GM23248 (cell line): ENCODE measurements at places on chromosomes 2 and 18.

DNA sequence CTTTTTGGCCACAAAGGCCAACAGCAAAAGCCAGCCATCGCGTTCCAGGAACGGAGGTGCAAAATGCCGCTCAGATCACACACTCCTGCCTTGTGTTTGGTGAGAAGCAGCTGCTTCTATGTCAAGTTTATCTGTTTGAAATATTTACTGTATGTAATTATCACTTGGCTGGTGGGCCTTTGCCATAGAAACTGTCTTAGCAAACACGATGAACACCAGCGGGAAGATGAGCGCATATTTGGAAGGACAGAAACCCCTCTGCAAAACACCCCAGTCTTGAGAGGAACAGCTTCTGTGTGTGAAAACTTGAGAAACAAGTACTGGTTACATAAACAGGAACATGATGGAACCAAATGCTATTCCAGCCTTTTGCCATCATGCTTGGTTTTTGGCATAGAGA is 59.7 kb downstream of the SCG2 start:
- DNase-seq: no peak

DNA sequence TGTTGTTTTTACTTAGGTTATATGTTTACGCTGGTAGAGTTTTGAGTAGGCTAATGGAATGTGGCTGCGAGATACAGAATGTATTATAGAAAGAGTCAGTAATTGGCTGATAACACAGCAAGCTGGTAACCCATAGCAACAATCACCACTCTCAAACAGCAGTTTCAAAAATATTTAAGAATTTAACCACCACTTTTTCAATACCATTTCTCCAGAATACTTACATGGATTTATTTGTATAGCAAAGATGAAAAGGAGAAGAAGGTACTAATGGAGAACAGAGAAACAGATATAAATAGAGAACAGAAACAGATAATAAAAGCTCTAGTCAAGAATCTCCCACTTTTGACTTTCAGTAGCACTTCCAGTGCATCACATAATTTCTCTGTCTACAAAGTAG is 188.3 kb upstream of the SLC39A10 start:
- DNase-seq: no peak

- DNase-seq: peak; percentile 76
Observed at GRCh38 chr2:43251171-43251731, 24.8 kb upstream of the ZFP36L2 start.

DNA sequence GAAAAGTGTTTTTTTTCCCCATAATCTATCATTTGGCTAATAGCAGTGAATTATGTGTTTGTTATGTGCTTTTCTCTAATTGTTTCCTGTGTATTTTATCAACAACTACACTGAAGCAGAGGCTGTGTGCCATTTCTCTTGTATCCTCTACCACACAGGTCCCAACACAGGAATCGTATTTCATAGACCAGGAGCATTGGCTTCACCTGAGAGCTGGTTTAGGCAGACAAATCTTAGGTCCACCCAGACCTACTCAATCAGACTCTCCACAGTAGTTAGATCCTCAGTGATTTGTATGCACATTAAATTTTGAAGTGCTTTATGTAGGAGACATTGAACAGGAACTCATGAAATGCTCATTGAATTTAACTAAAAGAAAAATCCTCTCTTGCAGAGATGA is 109.2 kb downstream of the FSHR start:
- no peak for DNase-seq

DNA sequence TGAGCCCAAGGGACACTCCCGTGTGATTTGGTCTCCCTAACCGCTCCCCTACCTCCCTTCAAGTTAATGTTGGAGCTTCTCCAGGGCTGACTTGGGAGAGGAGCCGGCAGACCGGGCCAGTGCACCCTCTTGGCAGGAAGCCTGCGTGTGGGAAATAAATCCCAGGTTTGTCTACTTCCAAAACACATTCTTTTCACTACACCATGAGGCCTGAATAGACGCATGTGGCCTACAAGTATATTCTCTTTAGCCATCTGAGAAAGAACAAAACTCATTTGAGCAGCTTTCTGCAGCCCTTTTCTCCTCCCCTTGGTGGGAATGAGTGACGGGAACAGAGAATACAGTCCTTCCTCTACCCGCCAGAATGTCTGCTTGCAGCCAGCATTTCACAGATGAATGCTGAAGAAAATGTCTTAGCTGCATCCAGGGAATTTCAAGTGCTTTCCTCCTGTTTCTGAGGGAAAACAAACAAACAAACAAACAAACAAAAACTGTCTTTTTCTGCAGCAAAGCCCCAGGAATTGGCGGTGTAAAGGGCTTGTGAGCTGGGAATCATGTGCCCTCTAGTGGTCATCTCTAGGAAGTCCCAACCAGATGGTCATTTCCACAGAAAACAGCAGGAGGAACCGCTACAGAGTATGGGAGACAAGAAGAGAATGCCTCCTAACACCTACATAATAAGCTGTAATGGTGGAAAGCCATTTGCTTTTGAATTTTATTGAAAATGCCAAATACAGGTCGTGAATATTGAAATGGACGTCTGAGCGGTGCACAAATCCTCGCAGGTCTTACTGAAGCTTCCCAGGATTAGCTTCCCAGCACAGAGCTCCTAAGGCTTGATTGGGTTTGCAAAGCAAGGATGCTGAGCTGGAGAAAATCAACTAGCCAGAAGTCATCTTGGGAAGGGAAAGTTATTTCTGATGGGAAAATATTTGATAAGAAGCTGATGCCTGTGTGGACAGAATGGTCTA is 41.2 kb upstream of the DAPL1 start:
- peak; percentile 79 for DNase-seq

DNA sequence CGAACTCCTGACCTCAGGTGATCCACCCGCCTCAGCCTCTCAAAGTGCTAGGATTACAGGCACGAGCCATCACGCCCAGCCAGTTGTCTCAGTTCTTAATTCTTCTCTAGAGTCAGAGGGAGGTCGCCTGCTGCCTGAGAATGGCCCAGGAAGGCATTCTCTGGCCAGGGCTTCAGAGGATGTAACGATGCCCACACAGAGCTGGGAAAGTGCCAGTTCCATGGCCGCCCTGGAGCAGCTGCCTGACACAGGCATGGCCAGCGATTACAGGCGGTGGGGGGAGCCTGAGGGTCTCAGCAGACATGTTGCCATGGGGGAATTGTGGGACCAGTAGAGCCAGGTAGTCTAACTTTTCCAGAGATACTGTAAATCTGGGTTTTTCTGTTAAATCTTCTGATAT is 25.6 kb upstream of the DNMT3A start:
- no peak for DNase-seq

DNA sequence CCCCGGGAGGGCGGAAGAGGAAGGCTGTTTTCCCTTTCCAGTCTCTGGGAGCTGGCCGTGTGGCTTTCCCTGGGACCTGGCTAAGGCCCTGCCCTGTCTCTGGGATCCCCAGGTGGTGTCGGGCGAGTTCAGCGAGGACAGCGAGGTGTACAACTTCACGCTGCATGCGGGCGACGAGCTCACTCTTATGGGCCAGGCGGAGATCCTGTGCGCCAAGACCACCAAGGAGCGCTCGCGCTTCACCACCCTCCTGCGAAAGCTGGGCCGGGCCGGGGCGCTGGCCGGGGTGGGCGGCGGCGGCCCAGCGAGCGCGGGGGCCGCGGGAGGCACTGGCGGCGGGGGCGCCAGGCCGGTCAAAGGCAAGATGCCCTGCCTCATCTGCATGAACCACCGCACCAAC is 11.2 kb downstream of the GAREM2 start:
- no peak for DNase-seq

GRCh38 chr2:6401301-6401700 is 464.4 kb downstream of the CMPK2 start:
- peak; percentile 43 for DNase-seq

DNA sequence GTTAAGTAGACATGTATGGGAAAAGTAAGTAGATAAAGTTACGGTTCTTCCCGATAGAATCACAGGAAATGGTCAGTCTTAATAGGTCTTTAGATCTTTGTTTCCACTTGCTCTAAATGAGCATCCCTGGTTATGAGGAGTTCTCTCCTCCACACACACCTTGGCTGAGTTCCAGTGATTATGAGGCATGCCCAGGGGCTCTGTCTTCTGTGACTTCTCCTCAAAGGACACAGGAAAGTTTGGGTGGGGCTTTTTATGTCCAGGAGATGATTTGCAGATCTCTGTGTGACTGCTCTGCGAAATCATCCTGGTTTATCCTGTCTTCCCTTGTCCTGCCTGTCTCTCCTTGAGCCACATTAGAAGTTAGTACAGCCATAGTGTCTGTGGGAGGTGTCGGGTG is 83.9 kb upstream of the EML6 start:
- DNase-seq: peak; percentile 46

- peak; percentile 98 for DNase-seq
Observed at GRCh38 chr2:85327822-85328617, at the start of gene TGOLN2. Gene TGOLN2 (minus strand): TSS chr2:85327989. CDS start chr2:85327962, 27 bp downstream.

GRCh38 chr2:40434731-40435271 is 17.1 kb downstream of the SLC8A1 start:
- peak; percentile 96 for DNase-seq

DNA sequence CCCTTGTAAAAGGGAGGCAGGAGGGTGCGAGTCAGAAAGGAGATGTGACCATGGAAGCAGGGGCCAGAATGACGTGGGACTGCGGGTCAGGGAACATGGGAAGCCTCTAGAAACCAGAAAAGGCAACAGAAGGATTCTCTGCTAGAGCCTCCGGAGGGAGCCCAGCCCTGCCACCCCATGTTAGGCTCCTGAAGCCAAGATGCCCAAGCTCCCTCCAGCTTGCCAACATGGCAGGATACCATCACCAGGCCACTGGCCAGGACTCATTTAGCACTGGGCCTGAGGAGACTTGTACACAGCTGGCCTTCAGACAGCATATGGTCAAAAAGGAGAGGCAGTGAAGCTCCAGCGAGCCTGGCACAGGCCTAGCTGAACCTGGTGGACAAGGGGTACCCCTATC is 5.6 kb downstream of the TMEM247 start:
- no peak for DNase-seq

GRCh38 chr2:157176602-157177001 is 80.9 kb upstream of the GALNT5 start:
- no peak for DNase-seq

GRCh38 chr2:15117409-15118050 is 443.6 kb downstream of the NBAS start:
- DNase-seq: no peak

DNA sequence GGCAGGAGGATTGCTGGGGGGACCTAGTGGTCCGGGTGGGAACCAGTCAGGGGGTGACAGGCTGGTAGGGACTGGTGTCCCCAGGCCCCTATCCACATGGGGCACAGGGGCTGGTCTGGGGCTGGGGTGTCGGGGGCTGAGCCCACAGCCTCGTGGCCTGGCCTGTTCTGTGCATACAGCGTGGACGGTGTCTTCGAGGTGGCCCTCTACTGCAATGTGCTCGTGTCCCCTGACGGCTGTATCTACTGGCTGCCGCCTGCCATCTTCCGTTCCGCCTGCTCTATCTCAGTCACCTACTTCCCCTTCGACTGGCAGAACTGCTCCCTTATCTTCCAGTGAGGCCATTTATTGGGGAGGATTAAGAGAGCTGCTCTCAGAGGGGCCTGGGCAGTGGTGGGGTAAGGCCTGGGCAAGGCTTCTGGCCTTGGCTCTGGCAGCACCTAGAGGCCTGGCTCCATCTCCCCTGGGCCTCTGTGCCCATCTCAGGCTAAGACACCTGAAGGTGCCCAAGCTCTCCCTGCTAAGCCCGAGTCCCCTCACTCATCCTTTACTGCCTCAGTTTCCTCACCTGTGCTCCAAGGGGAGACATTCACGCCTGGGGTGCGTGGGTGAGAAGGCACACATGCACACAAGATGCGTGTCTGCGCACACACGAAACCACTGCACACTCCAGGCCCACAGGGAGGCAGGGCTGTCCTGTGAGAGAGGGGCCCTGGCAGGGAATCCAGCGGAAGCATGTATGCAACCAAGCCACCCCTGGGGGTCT is 1.9 kb downstream of the CHRNG start:
- DNase-seq: no peak

DNA sequence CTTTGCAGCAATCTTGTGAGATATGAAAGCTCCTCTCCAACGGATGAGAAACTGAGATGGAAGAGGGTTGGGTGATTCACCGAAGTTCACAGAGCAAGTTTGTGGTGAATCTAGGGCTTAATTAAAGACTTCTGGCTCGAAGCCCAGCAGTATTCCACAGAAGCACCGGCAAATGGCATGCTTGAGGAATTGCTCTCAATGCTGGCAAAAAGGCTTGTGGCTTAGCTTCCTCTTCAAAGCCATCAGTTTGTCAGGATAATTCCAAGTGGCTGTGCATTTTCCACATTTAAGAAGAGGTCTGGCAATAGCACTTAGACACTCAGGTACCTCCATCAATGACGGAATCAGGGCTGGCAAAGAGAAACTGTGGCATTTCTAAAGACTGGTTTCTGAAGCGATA is 98.7 kb upstream of the SLC66A3 start:
- DNase-seq: peak; percentile 92

- DNase-seq: no peak
Observed at GRCh38 chr2:20758997-20759396, 63.9 kb downstream of the LDAH start.

DNA sequence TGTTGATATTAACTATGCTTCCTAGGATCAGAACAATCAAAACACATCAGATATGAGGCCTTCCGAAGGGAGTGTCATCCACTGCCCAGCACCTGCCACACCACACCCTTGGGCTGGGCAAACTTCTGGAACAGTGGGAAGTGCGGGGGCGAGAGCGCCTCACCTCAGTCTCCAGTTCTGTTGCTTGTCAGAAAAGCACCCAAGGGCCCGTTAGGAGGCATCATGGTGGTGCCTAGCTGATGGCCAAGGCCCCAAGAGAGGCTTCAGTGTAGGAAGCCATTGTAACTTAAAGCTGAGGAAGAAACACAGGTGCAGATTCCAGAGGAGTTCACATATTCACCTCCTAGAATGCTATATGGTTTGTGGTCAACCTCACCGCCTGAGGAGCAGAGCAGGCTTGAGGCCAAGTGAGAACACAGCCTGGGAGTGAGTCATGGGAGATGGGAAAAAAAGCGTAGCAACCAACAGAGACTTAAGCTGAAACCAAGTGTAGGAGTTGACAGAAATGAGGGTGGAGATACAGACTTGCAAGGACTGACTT is 85.1 kb upstream of the ATL2 start:
- DNase-seq: peak; percentile 94

GRCh38 chr18:61860302-61860701 is 32.5 kb downstream of the RNF152 start:
- peak; percentile 13 for DNase-seq

- DNase-seq: peak; percentile 81
Observed at GRCh38 chr2:206274434-206275311, at the start of gene ZDBF2. Gene ZDBF2 (plus strand): TSS chr2:206274663. CDS start chr2:206281850, 7,187 bp downstream.

DNA sequence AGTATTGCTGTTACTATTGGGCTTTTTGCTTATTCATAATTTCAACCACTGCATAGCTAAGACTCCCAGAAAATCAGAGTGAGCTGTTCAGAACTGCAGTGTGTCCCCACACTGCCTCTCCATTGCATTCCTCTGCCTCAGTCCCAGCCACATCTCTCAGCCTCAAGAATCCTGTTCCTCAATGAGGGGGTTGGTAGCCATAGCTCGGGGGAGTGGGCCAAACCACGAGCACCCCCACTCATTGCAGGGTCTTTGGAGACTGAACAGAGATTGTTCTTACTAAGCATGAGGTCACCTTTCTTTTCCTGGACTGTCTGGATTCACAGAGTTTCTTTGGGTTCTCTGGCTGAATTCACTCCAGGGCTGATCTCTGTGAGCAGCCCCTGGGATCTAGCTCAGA is 161.1 kb downstream of the GFPT1 start:
- DNase-seq: peak; percentile 63

- DNase-seq: peak; percentile 27
Observed at GRCh38 chr2:197805715-197806633, 1.6 kb downstream of the PLCL1 start.
